ENCODE measurements at places on chromosomes 2 and 18. TPM values are rescaled to one million over a fixed set of nuclear protein-coding genes. Genes with fewer than 3 reads are reported as not detected.

PLCD4 gene
- total RNA-seq = 2.2 TPM

RAB6D gene
- total RNA-seq = 0.31 TPM

SERPINB11 gene
- not detected for total RNA-seq

C2orf78 gene
- total RNA-seq = not detected

AQP12A gene
- not detected for total RNA-seq

IKZF2 gene
- 19.7 TPM for total RNA-seq

GPR55 gene
- not detected for total RNA-seq

FEV gene
- not detected for total RNA-seq

LAMA1 gene
- total RNA-seq = 26.0 TPM

UGT1A10 gene
- not detected for total RNA-seq

COL3A1 gene
- total RNA-seq = 19.1 TPM

GULP1 gene
- 54.1 TPM for total RNA-seq

KCNK3 gene
- total RNA-seq = 5.0 TPM

PDE1A gene
- 51.0 TPM for total RNA-seq

TUBA3E gene
- total RNA-seq = not detected

KIAA2012 gene
- 1.9 TPM for total RNA-seq

STK16 gene
- total RNA-seq = 16.9 TPM

CABLES1 gene
- total RNA-seq = 4.7 TPM

BUB1 gene
- total RNA-seq = 16.6 TPM

CD28 gene
- under 0.01 TPM for total RNA-seq

SERPINB12 gene
- not detected for total RNA-seq

CCDC141 gene
- total RNA-seq = 3.4 TPM

DCC gene
- total RNA-seq = 24.1 TPM

NPHP1 gene
- 6.3 TPM for total RNA-seq

NYAP2 gene
- total RNA-seq = 21.9 TPM

SYT4 gene
- 372 TPM for total RNA-seq

SLC4A5 gene
- 13.8 TPM for total RNA-seq

TEX44 gene
- total RNA-seq = not detected

CHPF gene
- 32.2 TPM for total RNA-seq

FOXD4L1 gene
- 0.63 TPM for total RNA-seq

TM4SF20 gene
- not detected for total RNA-seq

ALK gene
- total RNA-seq = 2.5 TPM

HOXD8 gene
- total RNA-seq = not detected

CWC22 gene
- total RNA-seq = 23.8 TPM

SLC19A3 gene
- 3.1 TPM for total RNA-seq

TSN gene
- 61.0 TPM for total RNA-seq
